PC-9 (cell line): ENCODE measurements at places on chromosomes 11 and 22. TPM values are rescaled to one million over a fixed set of nuclear protein-coding genes. Genes with fewer than 3 reads are reported as not detected.

The SPDYC gene
- total RNA-seq, result not detected in 2 replicates

GRCh38 chr11:77026743-77027142 is 7.5 kb upstream of the B3GNT6 start:
- DNase-seq, result no peak
- H3K27ac ChIP-seq, result no peak overlapping the region
- H3K36me3 ChIP-seq, result no peaks in the 10 kb centered on the region
- no peak overlapping the region for H3K4me3 ChIP-seq

The AGBL2 gene
- 13.1 and 21.9 TPM in 2 replicates for total RNA-seq

The OR4X1 gene
- total RNA-seq, result not detected in 2 replicates

The GUCY1A2 gene
- total RNA-seq, result not detected in 2 replicates

The GNAZ gene
- 1.2 and 1.7 TPM in 2 replicates for total RNA-seq
